KBM-7 (cell line): ENCODE measurements at places on chromosomes 6 and 20.

DNA sequence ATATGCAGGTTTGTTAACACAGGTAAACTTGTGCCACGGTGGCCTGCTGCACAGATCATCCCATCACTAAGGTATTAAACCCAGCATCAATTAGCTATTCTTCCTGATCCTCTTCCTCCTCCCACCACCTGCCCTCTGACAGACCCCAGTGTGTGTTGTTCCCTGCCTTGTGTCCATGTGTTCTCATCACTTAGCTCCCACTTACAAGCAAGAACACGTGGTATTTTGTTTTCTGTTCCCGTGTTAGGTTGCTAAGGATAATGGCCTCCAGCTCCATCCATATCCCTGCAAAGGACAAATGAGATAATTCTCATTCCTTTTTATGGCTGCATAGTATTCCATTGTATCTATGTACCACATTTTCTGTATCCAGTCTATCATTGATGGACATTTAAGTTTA lies 294.0 kb downstream of the PKHD1 start:
- DNase-seq = no peak

DNA sequence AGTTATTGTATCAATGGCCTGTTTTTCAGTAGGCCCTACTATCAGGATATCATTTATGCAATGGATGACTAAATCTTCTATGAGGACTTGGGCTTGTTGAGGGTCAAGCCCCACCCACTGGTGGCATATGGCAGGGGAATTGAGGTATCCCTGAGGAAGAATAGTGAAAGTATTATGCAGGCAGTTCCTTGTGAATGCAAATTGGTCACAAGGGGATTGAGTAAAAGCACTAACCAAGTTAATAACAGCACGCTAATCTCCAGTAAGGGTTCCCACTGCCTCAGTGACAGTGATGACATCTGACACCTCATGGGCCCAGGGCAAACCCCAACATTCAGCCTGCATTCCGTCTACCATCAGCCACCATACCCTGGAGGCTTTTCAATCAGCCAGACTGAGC lies 14.9 kb downstream of the BPIFA1 start:
- no peak for DNase-seq

- no peak for DNase-seq
Observed at GRCh38 chr6:12258591-12259075, 31.5 kb upstream of the EDN1 start.

DNA sequence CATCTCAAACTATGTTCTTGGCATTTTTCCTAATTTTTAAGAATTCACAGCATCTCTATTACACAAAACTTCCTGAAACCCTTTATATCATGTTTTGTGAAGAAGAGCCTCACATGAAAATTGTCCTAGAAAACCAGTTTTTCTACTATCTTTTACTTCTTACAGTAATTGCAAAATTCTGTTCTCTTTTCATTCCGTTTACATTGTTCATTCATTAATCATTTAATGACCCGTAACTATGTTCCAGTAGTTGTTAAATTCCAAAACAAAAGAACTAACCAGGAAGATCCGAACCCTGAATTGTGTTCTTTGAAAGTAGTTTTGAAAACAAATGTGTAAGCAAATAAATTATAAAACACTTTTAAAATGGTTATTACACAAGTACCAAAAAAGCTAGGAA lies 597.0 kb downstream of the EYS start:
- DNase-seq = no peak

DNA sequence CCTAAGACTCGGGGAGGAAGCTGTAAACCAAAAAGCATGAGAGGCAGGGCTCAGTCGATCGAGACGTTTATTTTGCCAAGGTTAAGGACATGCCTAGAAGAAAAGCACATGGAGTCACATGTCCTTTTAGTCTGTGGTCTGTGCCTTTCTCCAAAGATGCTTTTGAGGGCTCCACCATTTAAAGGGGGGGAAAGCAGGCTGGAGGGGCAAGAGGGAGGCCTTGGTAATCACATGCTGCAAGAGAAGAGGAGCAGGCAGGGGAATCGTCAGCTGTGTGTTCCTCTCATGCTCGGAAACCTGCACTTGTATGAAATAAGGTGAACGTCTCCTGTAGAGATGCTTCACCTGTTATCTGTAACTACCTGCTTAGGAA lies 9.1 kb upstream of the YTHDF1 start:
- no peak for DNase-seq

GRCh38 chr6:158056355-158056754 lies 74.7 kb downstream of the SYNJ2 start:
- no peak for DNase-seq

GRCh38 chr6:166317261-166318212 lies 9.3 kb upstream of the PRR18 start:
- DNase-seq = no peak

- no peak for DNase-seq
Observed at GRCh38 chr6:140653506-140653905, 1279.1 kb upstream of the CITED2 start.

GRCh38 chr20:61830241-61830930 lies 235.3 kb downstream of the TAF4 start:
- DNase-seq = no peak

- DNase-seq = no peak
Observed at GRCh38 chr6:24922170-24922569, 13.6 kb downstream of the RIPOR2 start.

DNA sequence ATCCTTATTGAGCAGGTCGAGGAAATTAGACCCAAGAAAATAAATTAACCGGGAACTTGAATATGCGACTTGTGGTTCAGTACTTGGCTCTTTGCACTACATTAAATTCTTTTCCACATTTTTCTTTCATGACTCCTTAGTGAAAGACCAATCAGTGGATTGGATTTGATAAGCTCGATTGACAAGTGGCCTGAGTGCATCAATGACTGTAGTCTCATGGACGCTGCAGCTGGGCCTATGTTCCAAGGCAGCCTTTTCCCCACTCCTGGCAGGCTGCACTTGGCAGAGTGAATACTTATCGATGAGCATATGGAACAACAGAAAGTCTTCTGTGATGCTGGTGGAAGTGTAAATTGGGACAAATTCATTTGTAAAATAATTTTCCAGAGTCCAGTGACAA lies 210.8 kb upstream of the EXOC2 start:
- DNase-seq = no peak

DNA sequence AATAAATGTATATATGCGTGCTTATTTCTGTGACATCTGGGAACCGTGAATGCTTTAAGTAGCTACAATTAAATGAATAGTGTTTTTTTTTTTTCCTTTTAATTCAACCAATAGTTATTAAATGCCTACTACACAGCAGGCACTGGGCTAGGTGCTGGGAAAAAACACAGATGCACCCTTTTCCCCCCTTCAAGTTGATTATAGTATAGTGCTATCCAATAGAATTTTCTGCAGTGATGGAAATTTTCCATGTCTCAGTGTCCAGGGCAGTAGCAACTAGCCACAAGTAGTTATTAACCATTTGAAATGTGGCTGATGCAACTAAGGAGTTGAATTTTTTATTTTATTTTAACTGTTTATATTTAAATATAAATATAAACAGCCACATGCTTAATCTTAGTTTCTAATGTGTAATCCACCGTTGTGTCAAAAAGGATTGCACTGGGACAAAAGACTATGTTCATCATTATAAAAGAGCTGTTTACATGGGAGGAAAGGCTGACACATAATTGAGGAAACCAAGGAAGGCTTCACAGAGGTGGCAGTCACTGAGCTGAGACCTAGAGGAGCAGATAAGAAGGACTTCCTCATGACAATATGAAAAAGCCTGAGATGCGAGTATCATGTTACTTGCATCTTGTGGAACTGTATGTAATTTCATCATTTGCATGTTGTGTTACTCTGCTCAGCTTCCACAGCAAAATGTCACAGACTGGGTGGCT lies 261.2 kb upstream of the PLCB4 start:
- no peak for DNase-seq

GRCh38 chr6:56235245-56235644 lies 12.1 kb downstream of the COL21A1 start:
- DNase-seq = no peak

DNA sequence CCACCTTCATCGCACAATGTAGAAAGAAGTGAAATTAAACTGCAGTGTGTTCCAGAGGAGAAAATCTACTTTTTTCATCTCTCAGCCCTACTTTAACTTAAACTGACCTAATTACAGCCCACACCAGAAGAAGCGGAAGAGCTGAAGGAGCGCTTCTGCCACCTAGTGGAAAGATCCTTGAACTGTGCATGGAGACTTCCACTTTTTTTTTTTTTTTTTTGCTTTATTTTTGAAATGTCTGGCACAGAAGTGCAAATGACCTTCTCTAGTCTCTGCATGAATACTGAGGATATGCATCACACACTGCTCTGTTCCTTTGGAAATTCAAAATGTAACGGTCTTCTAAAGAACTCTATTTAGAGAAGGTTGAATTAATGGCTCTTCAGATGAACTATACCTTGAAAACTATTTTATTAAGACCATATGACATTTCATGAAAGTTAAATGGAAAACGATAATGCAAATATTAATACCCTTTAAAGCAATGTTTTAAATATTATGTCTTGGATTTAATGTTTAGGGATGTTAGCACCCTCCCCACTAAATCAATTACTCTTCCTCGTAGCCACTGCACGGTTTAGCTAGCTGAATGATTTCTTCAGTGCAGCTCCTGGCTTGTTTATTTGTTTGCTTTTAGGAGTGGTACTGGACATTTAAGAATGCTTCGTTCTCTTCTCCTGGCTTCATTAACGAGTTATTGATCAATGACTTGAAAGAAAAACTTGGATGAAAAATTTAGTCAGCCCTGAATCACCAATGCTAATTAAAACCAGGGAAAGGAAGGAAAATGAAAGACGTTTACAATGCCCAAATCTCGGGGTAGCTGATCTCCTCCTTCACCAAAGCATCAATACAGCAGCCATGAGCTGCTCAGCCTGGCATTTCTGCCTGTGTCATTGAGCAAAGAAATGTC lies 569.6 kb upstream of the GJE1 start:
- DNase-seq = peak; percentile 92
